ENCODE measurements at places on chromosomes 4 and X. TPM values are rescaled to one million over a fixed set of nuclear protein-coding genes. Genes with fewer than 3 reads are reported as not detected.

The SPIN2A gene
- total RNA-seq = not detected

The PTPN13 gene
- total RNA-seq = 113 TPM

The MGST2 gene
- 27.3 TPM for total RNA-seq

The AREG gene
- total RNA-seq = 4.0 TPM

The KLHL13 gene
- 3.0 TPM for total RNA-seq

The ATP8A1 gene
- total RNA-seq = 57.9 TPM

The FDCSP gene
- not detected for total RNA-seq

The SLC38A5 gene
- 21.9 TPM for total RNA-seq

The SSX3 gene
- not detected for total RNA-seq

The DNAJB14 gene
- total RNA-seq = 38.5 TPM

DNA sequence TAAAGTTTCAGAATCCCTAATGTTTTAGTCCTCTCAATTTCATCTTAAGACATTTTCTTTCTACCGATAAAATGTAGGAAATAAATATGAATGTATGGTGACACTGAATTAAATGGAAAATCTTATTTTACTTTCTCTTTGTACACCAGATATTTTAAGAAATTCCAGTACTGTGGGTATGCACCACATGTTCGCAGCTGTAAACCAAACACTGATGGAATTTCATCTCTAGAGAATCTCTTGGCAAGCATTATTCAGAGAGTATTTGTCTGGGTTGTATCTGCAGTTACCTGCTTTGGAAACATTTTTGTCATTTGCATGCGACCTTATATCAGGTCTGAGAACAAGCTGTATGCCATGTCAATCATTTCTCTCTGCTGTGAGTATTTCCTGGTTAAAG lies 26.9 kb downstream of the C4orf46 start:
- DNase-seq = no peak

GRCh38 chrX:29470030-29470429 lies 745.3 kb upstream of the MAGEB2 start:
- no peak for DNase-seq

- no peak for DNase-seq
These were observed 5.5 kb downstream of the CAMK2D start for GRCh38 chr4:113756005-113756410.

- DNase-seq = no peak
These were observed 99.8 kb upstream of the GATB start for GRCh38 chr4:151860561-151861093.

- no peak for DNase-seq
These were observed 246.0 kb downstream of the FBXW7 start for GRCh38 chr4:152289941-152290340.

DNA sequence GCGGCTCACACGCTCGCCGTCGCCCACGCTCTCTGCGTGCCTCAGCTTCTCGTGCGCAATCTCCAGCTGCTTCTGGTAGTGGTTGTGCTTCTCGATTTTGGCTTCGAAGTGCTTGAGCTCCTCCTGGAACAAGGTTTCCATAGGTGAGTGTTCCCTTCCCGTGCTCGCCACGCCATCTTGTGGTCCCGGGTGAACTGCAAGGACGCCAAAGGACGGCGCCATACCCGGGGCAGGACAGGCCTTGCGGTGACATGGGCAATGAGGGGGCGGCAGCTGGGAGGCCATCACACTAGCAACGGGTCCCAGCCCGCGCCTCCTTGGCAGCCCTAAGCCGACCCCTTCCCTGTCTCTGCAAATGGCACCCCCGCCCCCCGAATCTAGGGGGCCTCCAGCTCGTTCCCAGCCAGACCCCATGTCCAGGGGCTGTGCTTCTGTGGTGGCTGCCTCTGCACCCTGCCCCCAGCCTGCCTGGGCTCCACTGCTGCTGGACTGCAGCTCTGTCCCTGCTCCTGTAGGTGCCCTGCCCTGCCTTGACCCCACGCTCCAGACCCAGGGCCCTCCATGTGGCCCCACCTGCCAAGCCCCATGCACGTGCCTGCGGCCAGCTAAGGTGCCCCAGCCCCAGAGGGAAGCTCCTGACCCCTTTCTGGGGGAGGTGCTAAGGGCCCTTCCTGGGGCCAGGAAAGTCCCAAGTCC lies 17.3 kb downstream of the LRPAP1 start:
- no peak for DNase-seq

- no peak for DNase-seq
These were observed 19.7 kb downstream of the SLAIN2 start for GRCh38 chr4:48361012-48361400.

- DNase-seq = no peak
These were observed 3.6 kb upstream of the NXT2 start for GRCh38 chrX:109533005-109533404.

DNA sequence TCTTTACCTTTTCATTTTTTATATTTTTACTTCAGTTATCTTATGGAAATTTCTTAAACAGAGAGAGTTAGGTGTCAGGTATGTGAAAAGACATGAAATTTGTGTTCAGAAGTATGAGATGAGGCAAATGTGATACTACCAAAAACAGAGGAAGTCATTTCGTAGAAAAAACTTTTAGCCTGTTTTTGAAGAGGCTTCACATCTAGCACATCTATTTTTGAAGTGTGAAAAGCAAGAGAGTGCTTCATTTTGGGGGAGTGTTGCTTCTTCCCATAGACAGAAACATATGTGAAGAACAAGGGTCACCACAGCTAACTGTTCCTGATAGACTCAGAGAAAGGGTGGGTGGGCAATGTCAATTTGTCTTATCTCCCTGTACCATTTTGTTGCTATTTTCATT lies 125.3 kb downstream of the TET2 start:
- DNase-seq = no peak

DNA sequence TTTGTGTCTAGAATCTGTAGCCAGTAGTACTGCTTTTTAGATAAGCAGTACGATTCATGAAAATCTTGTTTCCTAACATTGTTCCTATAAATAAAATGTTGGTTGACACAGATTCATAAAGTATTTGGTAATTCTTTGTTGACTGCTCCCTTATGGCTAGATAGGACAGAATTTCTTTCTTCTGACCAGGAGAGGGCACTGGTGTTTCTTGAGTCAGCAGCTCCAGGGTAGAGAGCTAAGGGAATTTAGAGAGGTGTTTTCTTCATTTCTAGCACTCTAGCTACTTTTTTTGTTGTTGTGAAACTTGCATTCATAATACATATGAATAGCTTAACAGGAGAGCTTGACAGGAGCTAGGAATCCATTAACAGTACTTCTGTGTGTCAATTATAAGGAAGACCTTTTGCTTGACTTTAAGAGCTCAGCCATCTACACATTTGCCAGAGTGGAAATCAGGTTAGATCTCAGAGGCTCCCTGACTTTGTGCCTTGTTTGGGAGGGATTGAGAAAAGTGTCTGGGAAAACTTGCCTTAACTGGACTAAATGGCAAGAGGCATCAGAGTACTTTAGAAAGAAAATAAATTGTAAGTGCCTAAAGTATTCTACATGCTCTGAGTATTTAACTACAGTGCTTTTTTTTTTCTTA lies 756.1 kb downstream of the SH3BGRL start:
- DNase-seq = no peak
